Fibroblast of lung (primary cell): ENCODE measurements at places on chromosomes 3 and 15. TPM values are rescaled to one million over a fixed set of nuclear protein-coding genes. Genes with fewer than 3 reads are reported as not detected.

- DNase-seq: peak; percentile 98
Measured at GRCh38 chr3:12194209-12194608, 35.5 kb upstream of the TIMP4 start.

DNA sequence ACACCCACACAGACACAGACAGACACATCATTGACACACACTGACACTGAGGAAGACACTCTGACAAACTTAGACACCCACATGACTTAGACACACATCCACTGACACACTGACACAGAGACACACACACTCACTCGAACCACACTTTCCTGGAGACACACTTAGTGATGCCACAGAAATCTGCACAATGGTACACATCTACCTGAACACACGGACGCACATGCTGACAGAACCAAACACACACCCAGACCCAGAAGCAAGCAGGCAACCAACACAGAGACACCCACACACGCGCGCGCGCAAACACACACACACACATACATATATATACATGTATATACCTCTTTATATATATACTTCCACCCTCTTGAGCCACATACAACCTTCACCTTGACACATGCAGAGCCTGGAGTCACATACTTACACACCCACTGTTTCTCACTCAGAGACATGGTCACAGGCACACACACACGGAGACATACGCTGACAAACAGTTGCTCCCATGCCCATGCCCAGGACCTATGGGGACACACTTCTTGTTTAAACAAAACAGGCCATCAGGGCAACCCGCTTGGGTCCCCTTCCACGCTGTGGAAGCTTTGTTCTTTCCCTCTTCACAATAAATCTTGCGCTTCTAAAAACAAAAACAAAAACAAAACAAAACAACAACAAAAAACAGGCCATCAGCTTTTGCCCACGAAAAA, 913 bp upstream of the SCN5A start:
- DNase-seq: no peak

GRCh38 chr3:189836795-189837194, 205.6 kb downstream of the TP63 start:
- DNase-seq: no peak

GRCh38 chr3:178352326-178353005, 183.8 kb upstream of the KCNMB2 start:
- peak; percentile 90 for DNase-seq

Gene IFT80
- 75.0 and 76.5 TPM in 2 replicates for total RNA-seq

Gene TMEM108
- under 0.01 and 0.17 TPM in 2 replicates for total RNA-seq
